ENCODE measurements at places on chromosomes 4 and X.

GRCh38 chr4:61533140-61533539, 333.0 kb downstream of the ADGRL3 start:
- no peak for DNase-seq

- DNase-seq, result no peak
Observed at GRCh38 chr4:87551361-87551760, 22.2 kb upstream of the SPARCL1 start.

DNA sequence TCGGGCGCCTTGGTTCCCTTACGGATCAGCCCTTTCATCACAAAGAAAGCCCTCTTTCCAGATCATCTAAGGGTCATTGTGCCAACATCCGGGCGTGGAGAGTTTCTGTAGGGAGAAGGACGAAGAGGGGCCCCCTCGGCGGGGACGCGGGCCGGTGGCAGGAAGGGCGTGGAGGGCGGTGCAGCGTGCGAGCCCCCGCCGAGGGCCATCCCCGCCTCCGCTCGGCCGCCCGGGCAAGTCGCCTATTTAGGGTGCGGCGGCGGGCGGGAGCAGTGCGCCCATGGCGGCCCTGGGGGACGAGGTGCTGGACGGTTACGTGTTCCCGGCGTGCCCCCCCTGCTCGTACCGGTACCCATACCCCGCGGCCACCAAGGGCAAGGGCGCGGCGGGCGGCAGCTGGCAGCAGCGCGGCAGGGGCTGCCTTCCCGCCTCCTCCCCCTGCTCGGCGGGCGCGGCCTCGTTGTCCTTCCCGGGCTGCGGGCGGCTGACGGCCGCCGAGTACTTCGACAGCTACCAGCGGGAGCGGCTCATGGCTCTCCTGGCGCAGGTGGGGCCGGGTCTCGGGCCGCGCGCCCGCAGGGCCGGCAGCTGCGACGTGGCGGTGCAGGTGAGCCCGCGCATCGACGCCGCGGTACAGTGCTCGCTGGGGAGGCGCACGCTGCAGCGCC, at the start of gene ZAR1:
Gene ZAR1, plus strand, starts transcription at position 241 of the 668 bp plus-strand sequence. Its CDS starts 40 bp downstream, at position 281.
- DNase-seq, result no peak

DNA sequence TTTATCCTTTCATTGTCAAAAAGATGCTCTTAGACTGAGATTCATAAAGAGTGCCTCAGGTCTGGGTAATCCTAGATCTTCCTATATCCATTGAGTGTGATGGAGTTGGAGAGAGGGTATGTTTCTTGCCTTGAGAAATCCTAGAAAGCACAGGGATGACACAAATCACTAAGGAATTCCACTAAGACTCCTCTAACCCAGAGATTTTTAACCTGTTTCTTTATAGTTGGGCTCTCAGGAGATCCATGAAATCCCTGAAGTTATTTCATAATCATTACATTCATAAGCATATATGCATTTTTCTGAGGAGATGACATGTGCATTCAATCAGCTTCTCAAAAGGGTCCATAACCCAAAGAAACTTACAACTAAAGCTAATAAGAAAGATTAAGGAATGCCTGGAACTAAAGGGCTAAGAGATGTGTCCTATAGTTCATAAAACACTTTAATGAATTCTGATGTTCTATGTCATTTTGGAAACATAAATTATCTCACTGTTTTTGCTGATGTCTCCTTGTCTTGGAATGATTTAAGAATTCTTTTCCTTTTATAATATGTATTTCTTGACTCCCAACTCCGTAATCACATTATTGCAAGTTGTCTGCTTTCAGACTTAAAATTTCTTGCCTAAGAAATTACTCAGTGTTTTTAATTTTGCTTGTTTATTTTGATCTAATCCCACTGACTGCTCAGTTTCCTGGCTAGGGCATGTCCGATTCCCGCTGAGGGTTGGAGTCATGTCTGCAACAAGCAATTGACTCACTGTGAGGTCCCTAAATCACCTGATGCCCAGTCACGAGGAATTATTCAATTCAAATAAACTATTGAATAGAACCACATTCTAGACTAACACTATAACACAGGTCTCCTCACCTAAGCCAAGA, 2.8 kb upstream of the AMTN start:
- DNase-seq, result no peak

DNA sequence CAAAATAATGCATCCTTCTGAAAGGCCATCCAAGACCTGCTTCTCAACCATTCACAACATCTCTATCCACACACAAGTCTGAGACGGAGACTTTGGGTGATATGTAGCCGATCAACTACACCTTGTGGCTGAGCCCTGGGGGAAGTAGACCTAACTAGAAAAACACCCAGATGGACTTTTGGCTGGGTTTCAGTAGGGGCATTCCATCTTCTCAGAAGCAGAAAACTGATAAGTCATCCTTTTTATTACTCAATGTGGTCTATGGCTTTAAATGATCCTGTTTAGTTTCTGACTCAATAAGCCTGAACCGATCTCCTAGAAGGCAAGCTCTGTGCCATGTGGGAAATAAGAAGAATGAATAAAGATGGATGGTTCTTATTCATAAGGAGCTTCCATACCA, 82.5 kb upstream of the AFF2 start:
- DNase-seq, result no peak

DNA sequence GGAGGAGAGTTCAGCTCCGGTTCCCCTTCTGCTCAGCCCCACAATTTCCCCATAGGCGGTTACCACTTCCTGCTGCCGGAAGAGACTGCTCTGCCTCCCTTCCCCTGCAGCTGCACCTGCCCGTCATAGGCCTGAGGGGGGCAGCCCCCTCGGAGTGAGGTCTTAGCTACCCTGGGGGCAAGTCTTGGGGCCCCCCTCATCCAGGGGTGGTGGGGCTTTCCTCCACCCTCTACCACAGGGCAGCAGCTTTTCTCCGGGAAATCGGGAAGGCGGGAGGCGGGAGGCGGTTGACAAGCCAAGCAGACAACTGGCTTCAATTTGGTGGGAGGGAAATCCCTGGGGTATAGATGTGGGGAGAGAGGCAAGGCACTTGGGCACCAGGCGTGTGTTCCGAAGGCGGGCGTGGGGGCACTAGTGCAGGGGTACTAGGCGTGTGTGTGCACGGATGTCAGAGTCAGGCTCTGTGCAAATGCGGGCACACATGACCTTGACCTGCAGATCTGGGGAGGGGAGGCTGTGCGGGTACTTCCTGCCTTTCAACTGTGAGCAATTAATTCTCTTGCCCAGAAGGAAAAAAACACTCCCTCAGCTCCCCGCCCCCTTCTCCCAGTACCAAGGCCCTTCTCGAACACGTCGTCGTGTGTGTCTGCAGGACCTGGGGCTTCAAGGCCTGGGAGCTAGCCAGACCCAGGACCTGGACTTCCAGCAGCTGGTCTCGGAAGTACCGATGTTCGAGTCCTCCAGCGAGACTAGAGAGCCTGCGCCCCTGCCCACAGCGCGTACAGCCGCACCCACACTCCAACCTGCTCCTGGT, 1.0 kb upstream of the ARHGAP4 start:
- DNase-seq, result no peak

DNA sequence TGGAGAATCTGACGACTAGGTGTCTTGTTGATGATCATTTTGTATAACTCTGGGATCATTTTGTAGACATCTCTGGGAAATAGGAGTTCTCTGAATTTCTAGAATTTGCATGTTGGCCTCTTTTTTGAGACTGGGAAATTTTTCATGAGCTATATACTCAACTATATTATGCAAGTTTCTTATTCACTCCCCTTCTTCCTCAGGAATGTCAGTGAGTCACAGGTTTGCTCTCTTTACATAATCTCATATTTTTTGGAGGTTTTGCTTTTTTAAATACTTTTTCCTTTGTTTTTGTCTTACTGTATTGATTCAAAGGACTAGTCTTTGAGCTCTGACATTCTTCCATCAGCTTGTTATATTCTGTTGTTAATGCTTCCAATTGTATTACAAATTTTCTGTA, 1324.2 kb downstream of the TECRL start:
- DNase-seq, result no peak

- no peak for DNase-seq
Observed at GRCh38 chr4:26454961-26455360, 35.3 kb downstream of the CCKAR start.

GRCh38 chrX:40314070-40314469, 216.3 kb upstream of the BCOR start:
- no peak for DNase-seq

DNA sequence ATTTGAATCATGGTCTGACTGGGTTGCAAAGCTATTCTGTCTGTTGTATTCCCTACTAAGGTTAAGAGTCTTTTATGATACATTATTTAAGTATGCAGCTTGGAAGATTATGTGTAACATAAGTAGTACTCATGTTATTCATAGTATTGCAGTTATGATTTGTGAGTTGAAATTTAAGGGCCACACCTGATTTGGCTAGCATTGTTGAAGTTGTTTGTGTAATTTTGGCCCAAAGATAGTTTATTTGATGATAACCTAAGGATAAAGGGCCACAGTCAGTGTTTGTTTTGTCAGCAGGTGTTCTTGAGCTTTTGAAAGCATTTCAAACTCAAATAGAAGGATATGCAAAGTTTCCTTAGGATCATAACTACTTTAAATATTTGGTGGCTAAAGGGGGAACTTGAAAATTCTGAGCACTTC, 38.9 kb downstream of the NUDT9 start:
- no peak for DNase-seq

Data from AG04450 (cell line).